Stimulated activated CD4-positive, alpha-beta T cell treated with anti-CD3 and anti-CD28 coated beads, Interleukin-4, amount 100 ng/mL, for 4 hours (primary cell): ENCODE measurements at places on chromosomes 7 and 10.

DNA sequence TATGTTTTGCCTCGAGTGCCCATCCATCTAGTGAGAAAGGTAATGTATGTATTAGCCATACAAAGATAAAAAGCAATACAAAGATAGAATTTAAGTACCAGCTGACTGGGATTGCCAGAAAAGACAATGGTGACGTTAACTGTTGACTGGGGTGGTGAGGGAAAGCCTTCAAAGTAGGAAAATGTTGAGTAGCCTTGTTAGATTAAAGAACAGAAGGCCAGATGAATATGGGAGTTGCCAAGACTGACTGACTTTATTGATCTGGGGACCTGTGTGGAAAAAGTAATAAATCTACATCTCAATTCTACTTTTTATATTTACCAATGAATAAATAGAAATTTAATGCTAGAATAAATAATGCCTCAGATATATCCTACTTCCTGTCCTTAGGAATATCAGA lies 97.7 kb downstream of the TFEC start:
- DNase-seq = no peak

DNA sequence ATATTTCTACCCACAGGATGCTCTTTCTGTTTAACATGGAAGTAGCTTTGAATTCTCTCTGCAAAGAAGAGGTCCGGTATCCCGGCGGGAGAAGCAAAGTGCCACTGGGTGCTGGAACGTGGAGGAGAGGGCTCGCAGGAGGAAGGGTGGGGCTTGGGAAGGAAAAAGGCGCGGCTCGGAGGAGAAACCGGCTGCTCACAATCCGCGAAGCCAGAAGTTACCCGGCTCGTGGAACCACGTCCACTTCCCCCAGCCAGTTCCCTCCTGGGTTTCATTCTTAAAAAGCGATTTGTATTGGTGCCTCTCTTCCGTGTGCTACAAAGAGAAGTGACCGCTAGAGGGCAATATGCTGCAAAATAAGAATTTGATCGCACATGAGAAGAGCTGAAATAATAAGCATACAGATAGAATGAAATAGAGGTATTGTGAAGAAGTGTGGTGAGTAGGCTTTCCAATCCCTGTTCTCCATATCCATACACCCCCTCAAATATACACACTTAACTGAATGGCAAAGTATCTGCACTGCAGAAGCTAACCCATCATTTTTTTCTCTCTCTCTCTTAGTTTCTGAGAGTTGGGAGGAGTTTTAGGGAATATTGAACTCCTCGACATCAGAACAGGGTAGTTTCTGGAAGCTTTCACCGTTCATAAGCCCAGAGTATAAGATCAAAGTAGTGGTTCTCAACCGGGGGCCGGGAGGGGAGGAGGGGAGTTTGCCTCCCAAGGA lies 31.1 kb downstream of the TRIL start:
- DNase-seq = peak; percentile 14

DNA sequence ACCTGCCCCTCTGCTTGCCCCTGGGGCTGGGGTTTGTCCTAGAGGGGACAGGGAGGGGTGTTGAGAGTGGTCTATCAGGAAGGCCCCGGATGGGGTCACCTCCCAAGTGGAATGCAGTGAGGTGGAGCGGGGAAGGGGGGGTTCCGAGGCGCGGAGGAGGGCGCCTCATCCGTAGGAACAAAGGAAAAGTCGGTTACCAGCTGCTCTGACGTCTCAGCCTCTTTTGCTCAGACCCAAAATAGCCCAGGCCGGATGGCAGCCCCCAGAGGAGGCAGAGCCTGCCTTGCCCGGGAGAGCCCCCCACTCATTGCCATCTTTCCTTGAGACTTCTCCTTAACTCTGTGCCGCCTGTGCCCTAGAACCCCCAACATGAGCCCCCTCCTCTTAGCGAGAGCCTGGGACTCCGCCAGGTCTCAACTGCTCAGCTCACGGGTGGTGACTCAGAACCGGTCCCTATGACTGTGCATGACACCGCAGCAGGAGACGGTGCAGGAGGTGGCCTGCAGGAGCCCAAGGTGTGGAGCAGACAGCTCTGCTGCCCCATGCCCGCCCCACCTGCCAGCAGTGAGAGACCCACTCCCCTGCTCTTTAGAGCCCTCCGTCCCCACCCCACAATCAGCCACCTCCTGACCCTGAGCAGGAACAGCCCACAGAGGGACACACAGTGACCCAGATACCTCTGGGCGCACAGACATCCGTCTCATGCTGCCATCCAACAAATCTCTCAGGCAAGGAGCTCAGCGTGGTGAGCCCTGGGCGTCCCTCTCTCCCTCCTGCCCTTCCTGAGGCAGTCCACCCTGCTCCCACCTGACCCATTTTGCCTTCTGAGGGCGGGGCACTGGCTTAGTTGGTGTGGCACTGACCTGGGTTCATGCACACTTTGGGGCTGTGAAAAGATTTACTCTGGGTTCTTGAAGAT lies 13.1 kb downstream of the STX1A start:
- no peak for DNase-seq

DNA sequence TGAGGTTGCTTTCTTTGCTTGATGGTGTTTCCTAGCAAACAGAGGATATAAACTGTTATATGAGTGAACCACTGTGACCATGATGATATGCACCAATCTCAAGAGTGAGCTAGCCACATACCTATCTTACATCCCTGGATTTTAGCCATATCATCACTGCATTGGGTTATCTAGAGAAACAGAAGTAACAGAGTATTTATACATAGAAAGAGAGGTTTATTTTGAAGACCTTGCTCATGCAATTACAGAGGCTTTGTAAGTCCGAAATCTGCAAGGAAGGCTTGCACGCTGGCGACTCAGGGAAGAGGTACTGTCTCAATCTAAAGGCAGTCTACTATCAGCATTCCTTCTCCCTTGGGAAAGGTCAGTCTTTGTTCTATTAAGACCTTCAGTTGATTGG lies 11.8 kb upstream of the PON2 start:
- no peak for DNase-seq

- DNase-seq = no peak
These were observed 22.2 kb downstream of the ELN start for GRCh38 chr7:74049997-74050798.

- no peak for DNase-seq
These were observed 372.6 kb downstream of the GRID1 start for GRCh38 chr10:85993840-85994507.

DNA sequence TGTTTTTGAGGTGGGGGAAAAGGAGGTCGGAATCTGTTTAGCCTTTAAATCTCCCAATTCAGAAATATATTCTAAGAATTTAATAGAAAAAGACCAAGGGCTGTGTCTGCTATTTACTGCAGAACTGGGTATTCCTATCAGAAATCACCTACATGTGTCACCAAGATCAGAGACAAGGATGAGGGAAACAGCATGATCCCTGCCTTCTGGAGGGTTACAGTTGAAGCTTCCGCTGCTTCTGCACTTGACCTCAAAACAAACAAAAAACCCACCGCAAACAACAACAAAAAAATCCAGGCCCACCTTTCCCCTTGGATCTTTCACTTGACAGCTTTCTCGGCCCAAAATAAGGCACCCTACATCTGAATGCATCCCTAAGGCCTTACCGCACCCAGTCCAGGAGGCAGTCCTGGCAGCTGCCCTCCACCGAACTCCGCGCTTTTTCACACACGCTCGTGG lies 750 bp upstream of the CDK14 start:
- no peak for DNase-seq

- no peak for DNase-seq
These were observed 99.8 kb downstream of the NEBL start for GRCh38 chr10:20797290-20797689.

- no peak for DNase-seq
These were observed at the start of gene TNS3 for GRCh38 chr7:47581804-47582763. Gene TNS3, minus strand, starts transcription at chr7:47582111. Its CDS starts 142,475 bp downstream, at chr7:47439636.

- DNase-seq = no peak
These were observed 547.4 kb downstream of the PHTF2 start for GRCh38 chr7:78345979-78346378.

- DNase-seq = no peak
These were observed 50.0 kb downstream of the RAB11FIP2 start for GRCh38 chr10:117996709-117997108.

DNA sequence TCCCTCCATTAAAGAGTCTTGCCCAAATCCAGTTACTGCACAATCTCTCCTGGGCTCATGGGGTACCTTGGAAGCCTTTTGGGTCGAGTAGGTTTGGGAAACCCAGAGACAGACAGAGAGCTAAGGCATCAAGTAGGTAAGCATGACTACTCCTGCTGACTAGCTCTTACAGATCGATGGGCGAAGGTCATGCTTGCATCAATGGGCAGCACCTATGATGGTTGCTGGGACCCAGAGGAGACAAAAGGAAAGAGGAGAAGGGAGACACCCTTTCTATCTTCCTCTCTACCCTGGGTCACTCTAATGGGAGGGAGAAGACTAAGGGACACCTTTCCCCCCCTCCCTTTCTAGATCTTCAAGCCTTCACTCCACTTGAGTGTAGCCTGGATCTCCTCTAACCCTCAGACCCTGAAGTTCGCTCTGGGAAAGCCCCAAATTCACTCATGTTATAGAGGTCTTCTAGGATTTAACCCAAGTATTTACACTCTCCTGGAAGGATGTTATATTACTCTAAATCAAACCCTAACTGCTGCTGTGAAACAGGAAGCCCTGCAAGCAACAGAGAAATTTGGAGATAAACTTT lies 31.6 kb upstream of the ZNF746 start:
- DNase-seq = no peak

GRCh38 chr7:5590596-5591277 lies 167.1 kb upstream of the TNRC18 start:
- DNase-seq = no peak

- no peak for DNase-seq
These were observed 52.6 kb upstream of the ZNF32 start for GRCh38 chr10:43701295-43701694.

- no peak for DNase-seq
These were observed 138.1 kb downstream of the ADAM22 start for GRCh38 chr7:88071994-88072714.

DNA sequence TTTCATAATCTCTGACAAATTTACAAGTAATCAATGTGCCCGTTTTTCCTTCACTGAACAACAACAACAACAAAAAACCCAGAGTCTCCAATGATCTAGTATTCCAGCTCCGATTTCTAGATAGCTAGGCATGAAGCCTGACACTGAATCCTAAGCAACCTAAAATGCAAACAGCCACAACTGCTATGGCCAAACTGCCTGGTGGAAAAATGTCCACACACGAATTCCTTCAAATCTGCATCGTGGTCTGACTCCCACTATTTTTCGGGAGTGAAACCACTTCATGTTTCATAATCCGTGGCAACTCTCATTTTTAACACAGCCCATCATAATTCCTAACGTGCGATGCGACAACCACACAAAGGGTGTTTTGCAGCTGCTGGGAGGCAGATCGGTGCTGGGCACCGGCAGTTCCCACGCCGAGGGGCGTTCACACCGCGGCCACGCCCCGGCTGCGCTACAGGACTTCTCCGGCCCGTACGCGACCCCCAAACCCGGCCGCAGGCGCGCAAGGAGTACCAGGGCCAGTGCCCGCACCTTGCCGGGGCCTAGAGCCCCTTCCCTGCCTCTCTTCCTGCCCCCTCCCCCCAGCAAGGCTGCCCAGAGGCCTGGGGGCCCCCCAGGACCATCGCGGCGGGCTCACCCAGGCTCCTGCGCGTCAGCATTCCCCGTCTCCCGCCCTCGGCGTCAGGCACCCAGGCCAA lies 814 bp downstream of the RUFY2 start:
- DNase-seq = peak; percentile 34

DNA sequence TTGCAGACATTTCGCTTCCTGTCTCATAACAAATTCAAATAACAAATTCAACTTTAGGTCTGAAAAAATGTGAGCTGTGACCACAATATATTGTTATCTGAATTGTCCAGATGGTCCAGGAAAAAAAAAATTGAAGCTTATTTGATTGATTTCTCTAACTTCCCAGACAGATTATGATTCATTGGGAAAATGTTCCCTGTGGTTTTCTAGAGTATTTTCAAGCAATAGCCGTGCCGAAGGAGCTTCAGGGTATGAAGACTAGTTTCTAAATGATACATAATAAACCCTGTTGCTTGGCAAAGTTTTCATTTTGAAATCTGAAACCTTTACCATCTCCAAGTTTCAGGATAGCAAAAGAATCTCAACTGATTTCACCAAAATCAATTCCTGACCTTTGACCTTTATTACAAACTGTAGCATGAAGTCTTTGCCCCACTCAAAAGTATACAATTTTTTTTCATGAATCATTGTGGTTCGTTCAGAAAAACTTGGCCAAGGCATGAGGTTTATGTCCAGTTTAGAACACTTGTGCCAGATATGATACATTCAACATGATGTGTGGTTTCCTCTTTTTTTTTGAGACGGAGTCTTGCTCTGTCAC lies 109.9 kb downstream of the JCAD start:
- no peak for DNase-seq

DNA sequence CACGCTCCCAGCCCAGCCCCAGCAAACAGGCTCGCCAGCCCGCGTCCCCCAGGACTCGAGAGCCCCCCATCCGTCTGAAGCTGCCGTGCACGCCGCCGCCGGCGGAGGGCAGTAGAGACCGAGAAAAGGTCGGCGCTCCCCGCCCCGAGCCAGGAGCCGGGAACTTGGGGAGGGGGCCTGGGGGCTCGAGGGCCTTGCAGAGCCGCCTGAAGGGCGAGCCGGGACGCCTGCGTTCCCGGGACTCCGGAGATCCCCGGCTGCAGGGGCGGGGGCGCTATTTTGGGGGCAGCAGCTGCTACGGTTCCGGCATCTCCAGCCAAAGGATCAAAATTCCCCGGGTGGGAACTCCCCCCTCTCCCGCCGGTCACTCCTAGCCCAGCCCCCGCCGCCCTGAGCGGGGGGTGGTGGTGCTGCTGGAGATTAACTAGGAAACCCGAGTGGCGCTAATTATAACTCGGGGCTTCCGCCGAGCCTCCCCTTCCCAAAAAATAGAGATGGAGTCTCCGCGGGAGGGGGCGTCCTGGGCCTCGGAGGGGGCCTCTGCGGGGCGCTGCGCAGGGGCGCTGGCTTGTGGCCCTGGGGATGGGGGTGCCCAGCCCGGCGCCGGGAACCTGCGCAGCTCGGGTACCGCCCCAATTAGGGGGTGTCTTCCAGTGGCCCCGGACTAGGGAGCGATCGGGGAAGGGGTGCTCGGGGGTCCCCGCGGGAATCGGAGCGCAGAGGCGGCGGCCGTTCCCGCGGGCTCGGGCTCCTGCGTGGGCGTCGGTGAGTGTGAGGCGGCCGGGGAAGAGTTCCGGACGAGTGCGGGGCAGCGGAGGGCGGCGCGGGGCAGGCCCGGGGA lies 608 bp downstream of the ACHE start:
- DNase-seq = peak; percentile 63

- no peak for DNase-seq
These were observed 13.9 kb downstream of the PCLO start for GRCh38 chr7:83148776-83149175.

DNA sequence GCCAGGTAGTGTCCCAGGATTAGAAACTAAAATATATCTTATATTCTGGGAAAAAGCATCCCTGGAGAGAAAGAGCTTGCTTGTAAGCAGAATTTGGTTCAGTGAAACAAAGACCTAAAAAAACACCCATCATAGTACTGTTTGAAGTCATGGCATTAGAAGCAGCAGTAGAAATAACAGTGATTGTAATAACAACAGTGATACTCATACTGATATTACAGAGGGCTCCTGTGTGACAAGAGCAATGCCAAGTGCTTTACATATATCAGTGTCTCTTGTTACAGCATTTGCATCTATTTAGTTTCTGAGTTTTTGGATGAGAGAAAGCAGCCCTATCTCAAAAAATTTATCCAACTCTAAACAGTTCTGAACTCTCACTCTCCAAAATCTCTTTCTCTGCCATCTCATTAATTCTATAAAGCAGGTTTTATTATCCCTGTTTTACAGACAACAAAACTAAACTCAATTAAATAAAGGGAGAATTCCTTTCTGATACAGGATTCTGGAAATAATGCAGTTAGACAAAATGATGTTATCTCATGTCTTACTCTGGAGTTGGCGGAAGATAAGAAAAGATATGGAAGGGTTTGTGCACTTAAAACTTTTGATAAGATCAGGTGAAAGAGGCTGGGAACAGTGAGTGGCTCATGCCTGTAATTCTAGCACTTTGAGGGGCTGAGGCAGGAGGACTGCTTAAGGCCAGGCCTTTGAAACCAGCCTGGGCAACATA lies 146.5 kb upstream of the AOAH start:
- DNase-seq = no peak
